ENCODE measurements at places on chromosomes 7 and 10. TPM values are rescaled to one million over a fixed set of nuclear protein-coding genes. Genes with fewer than 3 reads are reported as not detected.

The MAT1A gene
- total RNA-seq: not detected

The H2BK1 gene
- not detected for total RNA-seq

The TRRAP gene
- 18.9 TPM for total RNA-seq

The ADCYAP1R1 gene
- 24.1 TPM for total RNA-seq

The GIMAP1 gene
- total RNA-seq: 3.7 TPM

The CACNA2D1 gene
- total RNA-seq: 115 TPM

The PLCE1 gene
- 6.9 TPM for total RNA-seq

The CELF2 gene
- 48.9 TPM for total RNA-seq

The AGR3 gene
- 4.6 TPM for total RNA-seq

The NEURL1 gene
- 0.41 TPM for total RNA-seq

The TUBGCP2 gene
- 25.8 TPM for total RNA-seq

The ABCB1 gene
- total RNA-seq: 5.3 TPM

The BHLHA15 gene
- not detected for total RNA-seq

The RPEL1 gene
- not detected for total RNA-seq

The MYOZ1 gene
- not detected for total RNA-seq

The IL6 gene
- total RNA-seq: 43.3 TPM

The WNT8B gene
- total RNA-seq: not detected

The HMX2 gene
- not detected for total RNA-seq

The TLL2 gene
- 2.2 TPM for total RNA-seq

The GATA3 gene
- total RNA-seq: not detected

The GSTK1 gene
- 111 TPM for total RNA-seq

The LIPJ gene
- not detected for total RNA-seq

The SFMBT2 gene
- 4.2 TPM for total RNA-seq

The VENTX gene
- 0.83 TPM for total RNA-seq

The SPDYE3 gene
- total RNA-seq: not detected

The TMEM213 gene
- not detected for total RNA-seq

The PNLIPRP2 gene
- not detected for total RNA-seq

The MINDY4 gene
- 22.0 TPM for total RNA-seq

The RGR gene
- 0.82 TPM for total RNA-seq

The C10orf67 gene
- total RNA-seq: not detected

The SERPINE1 gene
- total RNA-seq: 9.3 TPM

The UTF1 gene
- not detected for total RNA-seq

The CARD11 gene
- total RNA-seq: 0.14 TPM

The GNA12 gene
- total RNA-seq: 46.5 TPM

The FAM241B gene
- total RNA-seq: 3.6 TPM

The AKR1E2 gene
- total RNA-seq: 16.8 TPM

The IGF2BP3 gene
- total RNA-seq: 1.6 TPM

The GDF2 gene
- total RNA-seq: not detected

The CRPPA gene
- 6.0 TPM for total RNA-seq

The PTPRN2 gene
- total RNA-seq: 4.9 TPM

The HNRNPF gene
- 185 TPM for total RNA-seq

The EPHB4 gene
- 31.3 TPM for total RNA-seq

The NXPH1 gene
- not detected for total RNA-seq

The NSUN5 gene
- total RNA-seq: 21.6 TPM

The GRB10 gene
- total RNA-seq: 69.5 TPM

The TOMM7 gene
- total RNA-seq: 341 TPM

The SFTPA2 gene
- not detected for total RNA-seq

The GNGT1 gene
- total RNA-seq: not detected

All from sigmoid colon (tissue), 7 donors.